ENCODE measurements at places on chromosomes 7 and 10.

DNA sequence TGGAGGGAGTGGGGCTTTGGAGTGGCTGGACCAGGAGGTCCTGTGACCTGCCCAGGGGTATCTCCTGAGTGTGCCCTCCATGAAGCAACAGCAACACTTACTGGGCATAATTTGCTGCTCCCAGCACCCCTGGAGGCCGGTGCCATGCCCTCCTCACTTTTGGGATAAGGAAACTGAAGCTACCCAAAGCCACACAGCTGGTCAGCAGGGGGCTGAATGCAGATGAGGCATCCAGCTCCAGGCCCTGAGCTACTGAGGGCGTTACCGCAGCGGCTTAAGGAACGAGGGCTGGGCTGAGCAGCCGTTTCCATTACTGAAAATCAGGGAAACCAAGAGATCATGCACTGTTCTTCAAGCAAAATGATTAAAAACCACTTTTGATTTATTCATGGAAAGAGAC, 408.9 kb downstream of the GLRX3 start:
- no peak for DNase-seq

- DNase-seq: no peak
Observed at GRCh38 chr7:2611401-2611800, 20.4 kb upstream of the TTYH3 start.

DNA sequence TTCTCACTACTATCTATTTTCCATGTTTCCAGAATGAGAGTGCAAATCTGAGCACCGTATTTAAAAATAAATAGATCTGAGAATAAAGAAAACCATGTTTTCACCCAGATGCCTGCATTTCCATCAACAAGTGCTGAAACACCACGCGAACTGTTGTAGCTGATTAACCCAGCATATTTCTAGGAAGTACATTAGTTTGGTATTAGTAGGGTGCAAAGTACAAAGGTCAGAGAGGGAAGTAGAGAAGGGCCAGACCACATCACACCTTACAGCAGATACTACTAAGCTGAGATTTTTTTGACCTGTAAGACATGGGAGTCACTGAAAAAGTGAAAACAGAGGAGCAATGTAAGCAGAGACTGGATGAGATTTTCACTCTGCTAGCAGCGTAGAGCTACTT, 181.3 kb downstream of the IMMP2L start:
- no peak for DNase-seq

DNA sequence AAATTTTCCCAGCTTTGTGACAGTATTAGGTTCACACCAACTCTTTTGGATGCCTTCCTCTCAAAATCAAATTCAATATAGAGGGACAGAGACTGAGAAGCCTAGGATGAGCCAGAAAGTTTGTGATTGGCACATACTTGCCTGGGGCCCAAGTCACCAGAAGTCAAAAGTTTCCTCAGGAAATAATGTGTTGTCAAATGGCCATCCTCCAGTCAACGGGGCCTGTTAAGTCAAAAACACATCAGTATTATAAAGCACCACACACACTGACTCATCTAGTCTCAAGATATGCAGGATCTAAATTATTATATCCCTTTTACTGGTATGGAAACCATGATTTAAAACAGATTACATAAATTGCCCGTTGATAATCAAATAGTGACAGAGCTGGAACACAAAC, 158.1 kb downstream of the AHR start:
- no peak for DNase-seq

DNA sequence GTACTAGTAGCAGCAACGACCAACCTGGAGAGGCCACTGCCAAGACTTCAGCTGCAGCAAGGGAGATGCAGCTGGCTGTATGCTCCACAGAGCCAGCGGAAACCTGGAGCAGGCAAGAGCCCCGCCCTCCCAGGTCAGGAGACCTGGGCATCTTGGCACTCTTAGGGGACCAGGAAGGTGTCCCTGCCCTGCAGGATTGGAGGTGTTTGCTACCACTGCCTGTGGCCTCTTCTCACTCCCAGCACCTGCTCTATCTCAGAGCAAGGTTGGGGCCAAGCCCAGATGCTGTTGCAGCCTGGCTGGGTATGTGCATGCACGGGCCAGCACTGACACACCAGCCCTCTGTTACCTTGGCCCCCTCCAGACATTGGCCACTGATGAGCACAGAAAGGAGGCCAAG, 1512.8 kb downstream of the REEP3 start:
- no peak for DNase-seq

DNA sequence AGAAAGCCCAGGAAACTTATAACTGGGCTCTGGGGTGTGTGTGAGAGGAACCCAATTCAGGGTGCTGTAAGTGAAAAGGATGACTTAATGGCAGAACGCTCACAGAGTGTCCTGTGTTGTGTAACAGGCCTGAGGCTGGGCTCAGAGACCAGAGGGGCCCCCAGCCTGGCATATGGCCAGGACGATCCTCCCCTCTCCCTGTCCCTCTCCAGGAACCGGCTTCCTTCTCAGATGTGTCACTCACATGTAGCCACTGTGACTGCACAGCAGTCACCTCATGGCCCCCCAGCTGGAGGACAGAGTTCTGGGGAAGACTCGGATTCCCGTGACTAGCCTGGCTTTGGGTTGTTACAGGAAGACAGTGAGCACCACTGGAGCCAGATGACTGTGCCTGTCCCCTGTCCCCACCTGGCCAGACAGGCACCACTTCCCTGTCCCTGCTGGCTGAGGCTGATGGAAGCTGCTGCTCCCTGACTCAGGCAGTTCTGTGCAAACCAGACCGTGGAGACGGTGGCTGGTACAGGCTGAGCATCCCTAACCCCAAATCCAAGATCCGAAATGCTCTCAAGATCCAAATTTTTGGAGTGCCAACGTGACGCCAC, 220.5 kb downstream of the MLLT10 start:
- no peak for DNase-seq

DNA sequence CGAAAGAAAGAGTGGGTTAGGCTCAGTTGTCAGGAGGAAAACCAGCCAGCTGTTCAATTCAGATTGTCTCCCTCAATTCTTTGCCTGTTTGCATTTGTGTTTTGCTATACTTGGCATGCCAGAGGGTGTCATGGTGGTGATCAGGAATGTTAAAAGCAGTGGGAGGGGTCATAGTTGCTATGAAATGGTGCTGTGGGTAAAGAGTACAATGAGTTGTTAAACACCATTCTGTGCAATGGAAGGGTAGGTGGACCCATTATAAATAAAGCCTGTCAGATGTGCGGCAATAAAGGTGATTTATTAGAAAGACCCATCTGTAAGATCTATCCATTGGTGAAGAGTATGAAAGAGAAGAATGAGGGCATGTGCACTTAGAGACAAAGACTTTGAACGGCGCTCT, 82.2 kb downstream of the MRPL32 start:
- no peak for DNase-seq

GRCh38 chr10:69952821-69953221, 99.8 kb upstream of the MACROH2A2 start:
- no peak for DNase-seq

Measured in NCI-H774 (cell line).